Cortex of kidney (tissue), 1 donor: ENCODE measurements at places on chromosomes 7 and 10.

DNA sequence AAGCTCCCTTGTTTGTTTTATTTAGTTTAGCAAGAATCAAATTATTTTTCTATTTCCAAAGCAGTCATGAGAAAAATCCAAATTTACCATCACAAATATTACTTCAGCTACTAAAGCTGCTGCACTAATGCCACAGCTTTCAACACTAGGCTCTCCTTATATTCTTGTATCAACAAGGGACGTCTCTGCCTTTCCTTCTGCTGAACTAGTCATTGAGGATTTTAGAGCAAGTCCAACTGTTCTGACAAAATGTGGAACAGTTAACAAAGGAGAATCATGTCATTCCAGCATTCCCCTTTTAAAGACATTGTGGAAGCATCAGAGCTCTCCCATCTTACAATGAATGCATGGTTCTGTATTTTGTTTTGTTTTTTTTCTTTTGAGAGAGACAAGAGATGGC is 28.6 kb downstream of the FAM13C start:
- DNase-seq: no peak

DNA sequence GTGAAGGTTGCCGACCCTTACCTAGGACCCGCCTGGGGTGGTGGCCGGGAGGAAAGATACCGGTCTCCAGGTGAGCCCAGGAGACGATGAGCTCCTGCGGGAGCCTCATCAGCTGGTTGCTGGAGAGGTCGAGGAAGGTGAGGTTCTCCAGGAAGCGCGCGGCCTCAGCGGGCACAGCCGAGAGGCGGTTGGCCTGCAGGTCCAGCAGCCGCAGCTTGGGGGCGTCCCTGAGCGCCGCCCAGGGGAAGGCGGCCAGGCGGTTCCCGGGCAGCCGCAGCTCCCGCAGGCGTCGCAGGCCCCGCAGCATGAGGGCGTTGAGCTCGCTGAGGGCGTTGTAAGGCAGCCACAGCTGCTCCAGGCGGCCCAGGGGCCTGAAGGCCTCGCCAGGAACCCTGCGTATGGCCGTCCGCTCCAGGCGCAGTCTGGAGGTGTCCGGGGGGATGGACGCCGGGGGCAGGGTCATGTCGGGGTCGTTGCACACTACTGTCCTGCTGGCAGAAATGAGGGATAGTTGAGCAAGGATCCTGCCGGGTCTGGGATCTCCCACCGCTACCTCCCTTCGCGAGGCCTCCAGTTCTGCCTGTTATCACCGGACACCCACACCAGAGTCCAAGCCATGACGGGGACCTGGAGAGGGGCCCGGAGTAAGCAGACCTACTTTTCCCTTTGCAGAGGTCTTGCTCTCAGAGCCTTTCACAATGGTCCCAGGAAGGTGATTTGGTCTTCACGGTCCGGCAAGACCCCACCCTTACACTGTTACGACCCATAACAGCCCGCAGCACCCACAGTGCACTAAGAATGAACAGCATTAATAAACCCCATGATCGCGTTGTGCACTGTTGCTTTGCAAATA is 3.9 kb downstream of the LRIT1 start:
- no peak for DNase-seq

GRCh38 chr7:27184337-27185012 is 557 bp downstream of the HOXA11 start:
- no peak for DNase-seq

GRCh38 chr7:131827421-131827820 is 271.0 kb upstream of the PODXL start:
- no peak for DNase-seq

DNA sequence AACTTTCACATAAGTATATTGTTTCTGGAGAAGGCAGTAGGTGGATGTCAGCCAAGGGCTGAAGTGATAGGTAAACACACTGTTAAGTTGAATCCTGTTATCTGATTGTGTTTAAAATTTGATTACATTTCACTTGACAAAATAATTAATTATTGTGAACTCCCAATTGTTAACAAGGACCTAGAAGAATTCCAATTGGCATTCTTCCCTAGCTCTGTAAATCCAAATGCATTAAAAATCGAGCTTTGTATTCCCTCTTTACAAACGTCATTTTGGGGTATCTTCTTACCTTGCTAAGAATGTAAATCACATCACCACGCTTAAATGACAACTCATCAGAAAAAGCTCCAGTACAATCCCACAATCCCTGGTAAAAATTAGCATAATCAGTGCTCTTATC is 179.9 kb downstream of the SKAP2 start:
- DNase-seq: no peak

GRCh38 chr7:28440055-28440601 is 27.8 kb downstream of the CREB5 start:
- no peak for DNase-seq
